ENCODE measurements at places on chromosomes 6 and 20. TPM values are rescaled to one million over a fixed set of nuclear protein-coding genes. Genes with fewer than 3 reads are reported as not detected.

The CYP39A1 gene
- total RNA-seq = 1.7 TPM

GRCh38 chr6:148432462-148433195 is 90.0 kb downstream of the SASH1 start:
- no peak for DNase-seq

- DNase-seq = no peak
Measured at GRCh38 chr6:166999884-167000253, 672 bp downstream of the CEP43 start.

GRCh38 chr6:53986721-53987521 is 124.3 kb upstream of the MLIP start:
- DNase-seq = no peak

GRCh38 chr6:92623431-92623830 is 795.9 kb downstream of the EPHA7 start:
- DNase-seq = no peak

GRCh38 chr20:10398834-10399369 is 35.1 kb downstream of the MKKS start:
- DNase-seq = no peak

GRCh38 chr20:3231889-3232588 is 7.0 kb downstream of the SLC4A11 start:
- no peak for DNase-seq

The SEL1L2 gene
- not detected for total RNA-seq

GRCh38 chr6:46184114-46184513 is 13.3 kb upstream of the ENPP5 start:
- no peak for DNase-seq

DNA sequence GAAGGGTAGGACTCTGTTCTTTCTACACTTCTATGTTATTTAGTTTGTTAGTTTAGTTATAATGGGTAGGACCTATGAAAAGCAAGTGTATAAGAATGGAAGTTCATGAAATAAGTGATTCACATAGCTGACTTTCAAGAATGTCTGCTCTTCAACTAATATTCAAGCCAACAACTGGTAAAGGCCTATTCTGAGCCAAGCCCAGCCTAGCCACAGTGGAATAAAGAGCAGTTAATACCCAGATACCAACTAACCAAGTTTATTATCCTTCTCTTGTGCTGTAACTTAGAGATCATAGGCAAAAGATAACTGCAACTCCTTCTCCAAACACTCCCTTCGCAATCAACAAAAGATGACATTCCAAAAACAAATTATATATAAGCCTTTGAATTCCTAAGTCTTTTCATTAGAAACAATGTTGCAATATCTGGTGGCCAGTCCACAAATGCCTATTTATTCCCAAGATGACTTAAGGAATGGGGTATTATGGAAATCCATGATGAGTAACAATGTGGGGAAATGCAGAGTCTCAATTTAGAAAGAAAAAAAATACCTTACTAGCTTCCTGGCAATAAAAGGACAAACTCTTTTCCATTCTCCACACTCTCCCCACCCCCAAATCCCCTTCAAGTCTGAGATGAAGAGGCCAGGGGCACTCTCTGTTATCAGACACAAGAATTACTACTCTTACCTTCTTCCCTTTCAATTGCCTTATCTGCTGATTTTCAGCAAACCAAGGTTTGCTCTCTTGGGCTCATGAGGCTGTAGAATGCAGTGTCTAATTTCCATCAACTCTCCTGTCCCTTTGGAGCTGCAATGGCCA is 27.4 kb downstream of the BTBD9 start:
- DNase-seq = no peak

GRCh38 chr20:56755201-56755600 is 126.1 kb downstream of the TFAP2C start:
- no peak for DNase-seq

DNA sequence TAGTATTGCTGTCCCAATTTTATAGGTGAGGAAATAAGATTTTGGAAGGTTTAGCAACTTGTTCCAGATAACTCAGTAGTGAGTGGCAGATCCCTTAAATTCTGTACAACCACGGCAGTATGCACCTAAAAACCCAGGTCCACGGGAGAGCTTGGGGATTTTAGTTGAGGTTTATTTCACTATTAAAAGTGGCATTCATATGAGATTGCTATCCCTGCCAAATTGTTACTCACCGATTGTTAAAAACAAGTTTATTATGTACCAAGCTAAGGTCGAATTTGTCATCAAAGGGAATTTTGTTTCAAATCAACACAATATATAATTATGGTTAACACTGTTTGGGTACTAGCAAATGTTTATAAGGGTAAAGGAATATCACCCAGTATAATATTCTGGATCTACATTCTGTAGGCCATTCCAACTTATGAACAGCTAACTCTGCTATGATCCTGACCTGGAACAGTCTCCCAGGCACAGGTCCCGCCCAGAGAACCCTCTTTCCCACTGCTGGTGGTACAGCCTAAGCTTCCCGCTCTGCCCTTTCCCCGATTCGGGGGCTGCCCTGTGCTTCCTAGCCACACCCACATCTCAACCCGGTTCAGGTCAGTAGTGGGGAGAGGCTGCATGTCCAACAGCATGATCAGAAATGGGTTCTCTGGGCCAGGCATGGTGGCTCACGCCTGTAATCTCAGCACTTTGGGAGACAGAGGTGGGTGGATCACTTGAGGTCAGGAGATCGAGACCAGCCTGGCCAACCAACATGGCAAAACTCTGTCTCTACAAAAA is 24.9 kb downstream of the GPLD1 start:
- no peak for DNase-seq

The ARHGAP40 gene
- total RNA-seq = 8.3 TPM

GRCh38 chr20:41650231-41650948 is 32.2 kb upstream of the CHD6 start:
- DNase-seq = peak; percentile 56

The RAD21L1 gene
- not detected for total RNA-seq

- peak; percentile 15 for DNase-seq
Measured at GRCh38 chr6:16901782-16902181, 140.5 kb upstream of the ATXN1 start.

DNA sequence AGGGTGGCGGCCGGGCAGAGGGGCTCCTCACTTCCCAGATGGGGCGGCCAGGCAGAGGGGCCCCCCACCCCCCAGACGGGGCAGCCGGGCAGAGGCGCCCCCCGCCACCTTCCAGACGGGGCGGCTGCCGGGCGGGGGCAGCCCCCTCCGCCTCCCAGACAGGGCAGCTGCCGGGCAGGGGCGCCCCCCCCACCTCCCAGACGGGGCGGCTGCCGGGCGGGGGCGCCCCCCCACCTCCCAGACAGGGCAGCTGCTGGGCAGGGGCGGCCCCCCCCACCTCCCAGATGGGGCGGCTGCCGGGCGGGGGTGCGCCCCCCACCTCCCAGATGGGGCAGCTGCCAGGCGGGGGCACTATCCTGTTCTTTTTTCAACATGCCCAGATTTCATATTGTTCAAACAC is 78.2 kb upstream of the DST start:
- no peak for DNase-seq

GRCh38 chr6:44304282-44305199 is 8.6 kb downstream of the AARS2 start:
- DNase-seq = peak; percentile 62

The PARD6B gene
- 114 TPM for total RNA-seq

The PPP1R16B gene
- total RNA-seq = not detected

- DNase-seq = no peak
Measured at GRCh38 chr6:77292564-77293546, 170.4 kb downstream of the HTR1B start.

DNA sequence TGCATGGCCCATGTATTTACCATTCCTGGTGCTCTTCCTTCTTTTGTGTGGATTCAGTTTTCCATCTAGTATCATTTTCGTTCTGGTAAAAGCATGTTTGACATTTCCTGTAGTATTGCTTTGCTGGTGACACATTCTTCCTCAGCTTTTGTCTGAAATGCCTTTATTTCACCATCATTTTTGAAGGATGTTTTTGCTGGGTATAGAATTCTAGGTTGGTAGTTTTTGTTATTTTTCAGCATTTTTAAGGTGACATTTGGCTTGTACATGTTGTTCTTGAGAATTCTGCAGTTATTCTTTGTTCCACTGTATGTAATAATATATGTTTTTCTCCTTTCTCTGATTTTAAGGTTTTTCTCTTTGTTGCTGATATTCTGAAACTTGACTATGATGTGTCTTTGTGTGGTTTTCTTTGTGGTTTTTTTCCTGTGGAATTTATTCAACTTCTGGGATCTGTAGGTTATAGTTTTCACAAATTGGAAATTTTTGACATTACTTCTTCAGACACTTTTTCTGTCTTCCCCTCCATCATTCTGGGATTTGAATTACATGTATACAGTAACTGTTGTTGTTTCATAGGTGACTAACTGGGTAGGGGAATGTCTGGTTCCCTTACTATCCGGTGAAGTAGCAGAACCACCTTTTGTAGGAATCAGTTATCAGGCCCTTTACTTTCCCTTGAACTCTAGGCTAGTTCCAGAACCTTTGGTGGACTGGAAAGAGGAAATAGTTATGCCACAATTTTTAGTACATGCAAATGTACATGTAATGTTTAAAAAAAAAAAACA is 30.2 kb downstream of the SNX9 start:
- DNase-seq = no peak

DNA sequence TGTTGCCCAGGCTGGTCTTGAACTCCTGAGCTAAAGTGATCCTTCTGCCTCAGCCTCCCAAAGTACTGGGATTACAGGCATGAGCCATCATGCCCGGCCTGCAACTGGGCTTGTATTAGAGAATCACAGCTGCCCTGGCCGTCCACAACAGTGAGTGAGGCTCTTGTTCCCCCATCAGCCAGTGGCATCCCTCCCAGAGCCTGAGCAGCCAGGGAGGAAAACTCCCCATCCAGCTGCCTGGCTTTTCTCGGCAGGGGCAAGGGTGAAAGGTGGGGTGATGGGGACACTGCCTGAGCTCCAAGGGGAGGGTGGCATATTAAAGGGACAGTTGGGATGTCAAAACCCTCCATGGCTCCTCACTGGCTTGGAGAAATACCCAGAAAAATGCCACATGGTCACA is 185.6 kb downstream of the NFATC2 start:
- DNase-seq = no peak

The CST5 gene
- not detected for total RNA-seq

The ASF1A gene
- total RNA-seq = 19.7 TPM

- DNase-seq = no peak
Measured at GRCh38 chr6:13135152-13135551, 193.2 kb downstream of the TBC1D7 start.

DNA sequence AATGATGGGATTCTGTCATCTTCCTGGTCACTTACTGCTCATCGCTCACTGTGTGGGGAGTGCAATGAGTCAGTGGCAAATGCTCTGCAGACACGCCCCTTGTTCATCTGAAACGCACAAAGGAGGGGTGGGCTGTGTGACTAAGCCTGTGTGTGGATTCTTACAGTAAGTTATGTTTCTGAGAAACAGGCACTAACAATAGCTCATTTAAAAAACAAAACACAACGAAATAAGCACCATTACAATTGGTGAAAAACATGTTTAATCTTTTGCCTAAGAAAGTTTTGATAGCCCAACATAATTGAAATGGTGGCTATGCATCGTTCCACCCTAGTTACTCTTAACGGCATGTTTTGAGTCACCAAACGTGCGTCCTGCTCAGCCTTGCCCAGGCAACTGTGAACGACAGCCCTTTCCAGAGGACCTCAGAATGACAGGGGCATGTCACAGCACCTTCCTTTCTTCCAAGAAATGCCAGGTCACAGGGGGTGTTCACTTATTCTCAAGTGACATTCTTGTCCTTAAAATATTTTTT is 118.4 kb upstream of the SGK1 start:
- DNase-seq = peak; percentile 60

The CRISP3 gene
- total RNA-seq = 7.0 TPM

DNA sequence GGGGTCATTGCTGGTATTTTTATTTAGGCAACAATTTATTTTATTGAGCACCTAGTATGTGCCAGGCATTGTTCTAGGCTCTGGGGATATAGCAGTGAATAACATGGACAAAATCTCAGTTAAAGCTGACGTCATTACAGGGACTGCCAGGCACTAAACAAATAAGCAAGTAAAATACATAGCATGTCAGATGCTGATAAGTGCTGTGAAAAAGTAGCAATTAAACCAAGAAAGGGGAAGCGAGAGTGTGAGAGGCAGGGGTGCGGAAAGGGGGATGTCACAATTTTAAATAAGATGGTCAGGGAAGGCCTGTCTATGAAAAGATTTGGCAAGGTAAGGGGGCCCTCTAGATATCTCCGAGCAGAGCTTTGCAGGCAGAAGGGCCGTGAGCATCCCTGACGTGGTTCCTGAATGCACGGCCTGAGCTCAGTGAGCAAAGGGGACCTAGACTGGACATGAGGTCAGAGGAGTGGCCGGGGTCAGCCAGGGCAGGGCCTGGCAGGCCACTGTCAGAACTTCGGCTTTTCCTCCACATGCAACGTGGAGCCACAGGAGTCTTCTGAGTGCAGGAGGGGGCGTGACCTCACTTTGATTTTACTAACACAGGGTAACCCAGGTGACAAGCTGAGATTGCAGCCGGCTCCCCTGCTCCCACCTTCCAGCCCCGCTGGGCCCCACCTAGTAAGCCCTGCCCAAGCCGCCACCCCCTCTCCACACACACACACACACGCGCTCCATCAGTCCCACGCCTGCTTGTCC is 24.2 kb upstream of the SIRPA start:
- DNase-seq = no peak

DNA sequence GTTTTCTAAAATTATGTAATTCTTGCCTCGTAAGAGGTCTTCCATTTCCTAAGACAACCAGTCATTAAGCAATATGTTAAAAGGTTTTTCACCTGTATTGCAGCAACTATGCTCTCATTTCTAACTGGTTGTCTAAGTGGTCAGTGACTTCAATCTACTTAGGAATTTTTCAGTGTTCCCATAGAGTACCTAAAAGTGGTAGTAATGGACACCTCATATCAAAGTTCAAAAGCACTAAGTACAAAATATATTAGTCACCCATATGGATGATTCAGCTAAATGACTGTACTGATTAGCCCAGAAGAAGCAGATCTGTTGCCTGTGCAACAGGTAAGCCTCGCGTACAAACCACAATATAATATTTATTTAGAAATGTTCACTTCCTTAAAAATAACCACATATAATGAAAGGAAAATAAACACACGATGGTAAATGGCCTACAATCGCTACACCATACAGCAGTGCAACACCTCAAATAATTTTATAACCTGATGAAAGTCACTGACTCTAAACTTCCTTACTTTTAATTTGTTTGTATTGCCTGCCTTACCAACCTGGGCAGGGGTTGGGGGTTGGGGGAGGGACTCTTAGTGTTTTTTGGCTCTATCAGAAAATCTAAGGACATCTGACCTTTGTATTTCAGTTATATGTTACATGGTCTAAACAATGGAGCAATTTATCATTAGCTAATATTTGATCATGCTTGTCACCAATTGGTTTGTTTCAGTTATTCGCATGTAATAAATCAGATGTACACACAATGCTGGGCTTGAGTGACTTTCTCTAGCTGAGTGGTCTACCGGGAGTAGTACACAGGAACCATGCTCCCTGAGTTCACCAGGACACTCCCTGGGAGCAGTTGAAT is 105.9 kb downstream of the HIVEP2 start:
- no peak for DNase-seq

DNA sequence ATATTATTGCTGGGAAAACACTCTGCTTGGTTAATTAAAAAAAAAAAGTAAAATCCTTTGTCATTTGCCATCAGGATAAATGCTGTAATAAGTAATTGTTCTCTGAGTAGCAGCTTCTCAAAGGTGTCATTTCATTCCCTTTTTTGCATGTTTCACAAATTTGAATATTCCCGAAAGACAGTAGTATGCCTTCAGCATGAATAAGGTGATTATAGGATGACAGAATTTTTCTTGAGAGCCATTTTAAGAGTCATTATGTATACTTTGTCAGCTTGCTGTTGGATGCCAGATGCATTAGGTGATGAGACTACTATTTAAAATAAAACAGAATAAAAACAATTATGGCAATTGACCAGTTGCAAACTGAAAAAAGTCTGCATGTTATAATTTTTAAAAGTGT is 200.7 kb downstream of the HDGFL1 start:
- no peak for DNase-seq

GRCh38 chr6:66687611-66688140 is 980.6 kb upstream of the EYS start:
- DNase-seq = no peak
